ENCODE measurements at places on chromosomes 2 and 18.

GRCh38 chr2:46246790-46247189, 50.4 kb upstream of the EPAS1 start:
- DNase-seq = no peak

GRCh38 chr18:45825258-45826044, at the start of gene SIGLEC15:
TSS of gene SIGLEC15 (plus strand) at chr18:45825675. CDS start at chr18:45825729, 54 bp downstream.
- DNase-seq = no peak

DNA sequence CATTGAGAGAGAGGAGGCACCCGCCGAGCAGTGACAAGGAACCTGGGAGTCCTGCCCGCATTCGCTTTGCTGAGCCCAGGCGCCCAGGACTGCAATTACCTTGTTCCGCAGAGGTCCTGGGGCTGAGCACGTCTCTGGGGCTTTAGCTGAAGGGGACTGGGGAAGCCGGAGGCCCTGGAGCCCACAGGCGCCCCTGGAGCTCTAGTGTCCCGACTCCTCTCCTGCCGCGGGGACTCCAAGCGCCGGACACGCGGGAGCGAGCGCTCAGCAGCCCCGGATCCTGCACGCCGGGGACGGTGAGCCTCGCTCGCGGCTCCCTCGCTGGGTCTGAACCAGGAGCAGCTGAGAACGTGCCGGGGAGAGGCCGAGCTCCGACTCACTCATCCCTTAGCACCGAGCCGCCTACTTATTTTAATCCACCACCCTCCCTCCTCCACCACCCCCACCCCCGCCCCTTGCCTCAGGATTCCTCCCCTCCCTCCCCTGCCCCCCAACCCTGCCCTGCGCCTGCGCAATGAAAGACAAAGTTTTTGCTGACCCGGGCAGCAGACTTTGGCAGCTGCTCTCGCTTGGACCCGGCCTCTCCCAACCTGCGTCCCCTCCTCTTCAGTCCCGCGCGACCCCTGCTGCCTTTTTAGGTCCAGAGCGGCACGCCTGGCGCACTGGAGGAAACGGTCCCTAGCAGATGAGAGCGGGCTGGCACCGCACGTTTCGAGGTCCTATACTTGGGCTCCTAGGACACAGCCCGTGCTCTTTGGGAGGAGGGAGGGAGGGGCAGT, at the start of gene OSR1:
TSS of gene OSR1 (minus strand) at position 382 of the 779 bp plus-strand sequence. CDS start 4,818 bp downstream, outside the sequence.
- peak; percentile 90 for DNase-seq

GRCh38 chr18:13032173-13032572, 41.0 kb downstream of the CEP192 start:
- DNase-seq = no peak

- no peak for DNase-seq
Observed at GRCh38 chr18:48228841-48229240, 180.3 kb downstream of the ZBTB7C start.

GRCh38 chr18:5429681-5430080, 114.1 kb downstream of the EPB41L3 start:
- no peak for DNase-seq

GRCh38 chr2:233145726-233146125, 85.6 kb downstream of the INPP5D start:
- DNase-seq = no peak

- DNase-seq = peak; percentile 60
Observed at GRCh38 chr2:96702098-96702785, 37.6 kb downstream of the LMAN2L start.

- no peak for DNase-seq
Observed at GRCh38 chr2:140158259-140158658, 1378.1 kb upstream of the NXPH2 start.

GRCh38 chr2:7860693-7861092, 821.2 kb upstream of the ID2 start:
- no peak for DNase-seq

- no peak for DNase-seq
Observed at GRCh38 chr18:64219517-64219916, 70.6 kb upstream of the LINC00305 start.

DNA sequence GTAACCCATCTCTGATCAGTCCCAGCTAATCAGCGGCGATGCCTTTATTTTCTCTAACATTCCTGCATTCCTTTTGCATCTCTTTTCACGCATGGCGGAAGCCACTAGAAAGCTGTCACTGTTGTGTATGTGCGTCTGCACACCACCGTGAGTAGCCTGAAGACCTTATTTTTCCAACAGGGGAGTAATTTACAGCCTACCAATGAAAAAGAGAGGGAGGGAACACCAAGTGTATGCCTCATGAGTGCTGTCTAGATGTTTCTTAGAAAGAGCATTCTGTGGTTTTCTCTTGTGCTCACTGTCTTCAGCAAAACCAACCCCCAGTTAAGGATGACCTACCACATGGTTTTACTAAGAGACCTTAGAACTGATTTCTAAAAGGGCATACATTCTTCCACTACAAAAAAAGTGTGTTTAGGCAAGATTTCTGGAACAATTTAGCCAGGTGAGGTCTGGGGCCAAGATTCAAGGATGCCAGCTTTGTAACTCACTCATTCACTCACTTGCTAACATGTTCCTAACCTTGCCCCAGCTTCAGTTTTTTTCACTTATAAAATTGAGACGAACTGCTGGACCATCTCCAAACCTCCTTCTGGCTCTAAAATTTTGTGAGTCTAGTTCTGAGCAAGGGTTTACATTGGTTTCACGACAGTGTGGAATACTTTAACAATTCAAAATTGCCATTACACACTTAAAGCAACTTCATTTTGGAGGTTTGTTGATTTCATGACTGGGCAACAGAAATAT, 51.4 kb downstream of the BCL2 start:
- no peak for DNase-seq

DNA sequence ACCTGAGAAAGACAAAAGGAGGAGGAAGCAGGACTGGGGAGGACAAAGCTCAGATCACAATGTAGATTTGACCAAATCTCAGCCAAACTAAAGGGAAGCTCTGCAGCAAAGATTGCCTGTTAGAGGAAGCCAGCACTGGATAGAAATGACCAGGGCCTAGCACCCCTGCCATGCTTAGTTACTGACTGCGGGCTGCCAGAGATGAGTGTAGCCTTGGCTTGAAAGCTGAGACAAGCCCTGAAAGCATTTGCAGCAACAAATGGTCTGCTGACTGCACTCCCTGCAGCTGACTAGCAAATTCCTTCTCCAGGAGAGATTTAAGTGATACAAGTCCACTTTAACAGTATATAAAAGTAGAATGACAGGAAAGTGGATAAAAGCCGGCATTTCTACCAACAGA, 140.9 kb upstream of the CRIM1 start:
- DNase-seq = no peak

DNA sequence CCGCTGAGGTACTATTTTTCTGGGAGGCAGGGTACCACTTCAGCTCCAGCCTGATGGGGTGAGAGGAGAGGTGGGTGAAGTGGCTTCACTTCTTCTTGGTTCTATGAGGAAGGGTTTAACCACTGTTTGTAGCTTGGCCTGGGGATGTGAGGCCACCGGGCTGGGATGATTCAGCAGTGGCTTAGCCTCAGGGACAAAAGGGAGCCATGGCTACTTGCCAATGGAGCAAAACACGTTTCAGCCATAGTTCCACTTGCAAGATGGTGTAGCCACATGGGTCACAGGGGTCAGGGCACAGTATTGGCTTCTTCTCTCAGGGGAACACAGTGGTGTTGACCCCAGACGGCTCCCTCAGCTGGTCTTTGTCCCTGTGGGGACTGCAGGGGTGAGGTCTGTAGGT, 14.9 kb downstream of the ZDBF2 start:
- DNase-seq = no peak

DNA sequence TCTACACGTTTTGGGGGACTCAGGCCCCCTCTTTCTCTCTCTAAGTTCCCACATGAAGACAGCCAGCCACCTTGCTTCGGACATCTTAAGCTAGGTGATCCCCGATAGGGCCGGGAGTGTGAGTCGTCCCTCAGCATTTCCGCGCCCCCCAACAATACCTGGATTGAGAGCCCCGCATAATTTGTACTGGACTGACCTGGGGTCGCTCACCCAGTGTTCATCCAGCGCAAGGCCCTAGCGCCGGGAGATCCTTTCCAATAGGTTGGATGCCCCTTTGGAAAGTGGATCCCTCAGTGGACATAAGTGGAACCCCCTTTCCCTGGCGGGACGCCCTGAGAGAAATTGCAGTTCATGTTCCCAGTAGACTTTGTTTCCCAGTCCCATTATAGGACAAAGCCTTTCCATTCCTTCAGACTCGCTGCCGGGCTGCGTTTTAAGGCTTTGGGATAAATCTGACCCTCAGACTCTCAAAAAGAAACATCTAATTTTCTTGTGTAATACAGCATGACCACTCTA, 77.8 kb upstream of the KCNH7 start:
- no peak for DNase-seq

- DNase-seq = no peak
Observed at GRCh38 chr2:79910643-79911042, 393.9 kb downstream of the LRRTM1 start.

DNA sequence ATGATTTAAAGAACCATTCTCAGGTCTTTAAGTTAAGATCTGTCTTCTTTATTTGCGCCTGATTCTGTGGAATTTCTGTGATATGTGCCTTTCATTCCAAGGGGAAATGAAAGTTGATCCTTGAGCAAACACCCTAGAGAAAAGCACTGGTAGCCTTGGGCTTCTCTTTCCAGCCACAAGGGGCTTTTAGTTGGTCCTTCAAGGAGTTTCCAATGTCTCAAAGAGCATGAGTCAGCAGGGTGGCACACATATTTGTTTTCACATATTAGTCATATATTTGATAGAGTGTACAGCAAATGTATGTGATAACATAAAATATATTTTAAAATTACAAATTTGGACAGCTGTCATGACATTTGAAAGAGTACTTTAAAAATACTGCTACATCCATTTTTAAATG, 339.5 kb downstream of the TXNL1 start:
- no peak for DNase-seq

DNA sequence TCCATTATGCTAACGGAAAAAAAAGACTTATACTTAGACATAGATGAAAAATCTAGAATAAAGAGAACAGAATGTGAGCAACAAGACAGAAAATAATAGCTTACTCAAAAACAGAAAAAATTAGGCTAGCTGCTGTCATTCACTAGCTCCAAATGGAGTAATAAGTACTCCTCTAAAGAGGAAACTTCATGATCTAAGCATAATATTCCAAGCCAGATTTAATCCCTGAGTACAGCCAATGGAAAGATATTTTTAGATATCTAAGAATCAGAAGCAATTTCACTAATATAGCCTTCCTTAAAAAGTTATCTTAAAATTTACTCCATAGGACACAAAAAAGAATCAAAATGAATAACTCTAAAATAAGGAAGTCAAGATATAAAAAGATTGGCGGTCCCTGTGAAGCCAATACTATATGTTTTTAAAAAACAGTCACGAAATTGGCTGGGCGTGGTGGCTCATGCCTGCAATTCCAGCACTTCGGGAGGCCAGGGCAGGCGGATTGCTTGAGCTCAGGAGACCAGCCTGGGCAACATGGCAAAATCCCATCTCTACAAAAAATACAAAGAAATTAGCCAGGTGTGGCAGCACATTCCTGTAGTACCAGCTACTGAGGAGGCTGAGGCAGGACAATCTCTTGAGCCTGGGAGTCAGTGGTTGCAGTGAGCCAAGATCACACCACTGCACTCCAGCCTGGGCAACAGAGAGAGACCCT, 123.2 kb upstream of the BCL2L11 start:
- DNase-seq = no peak

- no peak for DNase-seq
Observed at GRCh38 chr2:218605432-218605831, 2.3 kb upstream of the PLCD4 start.

GRCh38 chr2:112615051-112615450, 30.6 kb downstream of the CHCHD5 start:
- peak; percentile 30 for DNase-seq

DNA sequence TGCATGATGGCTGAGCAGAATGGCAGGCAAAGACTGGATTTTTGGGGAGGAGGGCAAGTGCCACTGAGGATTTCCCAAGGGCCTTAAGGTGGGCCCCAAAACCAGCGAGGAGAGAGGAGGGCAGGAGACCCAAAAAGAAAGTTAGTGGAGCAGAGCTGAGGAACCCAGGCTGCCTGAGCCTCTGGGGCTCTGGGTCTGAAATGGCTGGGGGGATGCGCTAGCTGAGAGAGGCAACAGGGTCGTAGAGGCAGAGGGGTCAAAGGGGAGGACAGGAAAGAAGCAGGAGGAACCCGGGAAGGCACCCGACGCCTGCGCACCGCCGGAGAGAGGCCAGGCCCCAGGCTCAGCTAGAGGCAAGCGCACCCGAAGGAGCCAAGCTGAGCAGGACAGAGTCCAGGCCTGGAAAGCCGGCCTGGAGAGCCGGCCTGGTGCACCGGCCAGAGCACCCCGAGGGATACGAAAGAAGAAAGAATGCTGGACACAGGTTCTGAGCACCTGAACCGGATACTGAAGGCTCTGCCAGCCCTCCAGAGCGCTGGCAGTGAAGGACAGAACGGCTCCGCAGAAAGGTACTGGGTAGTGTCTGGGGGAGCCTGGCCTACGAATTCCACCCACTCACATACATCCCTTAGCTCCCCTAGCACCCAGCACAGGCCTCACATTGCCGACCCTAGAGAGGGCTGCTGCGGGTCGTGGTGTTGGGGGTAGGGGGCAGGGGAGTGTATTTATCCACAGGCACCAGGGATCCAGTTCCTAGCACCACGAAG, 39.5 kb upstream of the ATP6V1B1 start:
- DNase-seq = no peak

DNA sequence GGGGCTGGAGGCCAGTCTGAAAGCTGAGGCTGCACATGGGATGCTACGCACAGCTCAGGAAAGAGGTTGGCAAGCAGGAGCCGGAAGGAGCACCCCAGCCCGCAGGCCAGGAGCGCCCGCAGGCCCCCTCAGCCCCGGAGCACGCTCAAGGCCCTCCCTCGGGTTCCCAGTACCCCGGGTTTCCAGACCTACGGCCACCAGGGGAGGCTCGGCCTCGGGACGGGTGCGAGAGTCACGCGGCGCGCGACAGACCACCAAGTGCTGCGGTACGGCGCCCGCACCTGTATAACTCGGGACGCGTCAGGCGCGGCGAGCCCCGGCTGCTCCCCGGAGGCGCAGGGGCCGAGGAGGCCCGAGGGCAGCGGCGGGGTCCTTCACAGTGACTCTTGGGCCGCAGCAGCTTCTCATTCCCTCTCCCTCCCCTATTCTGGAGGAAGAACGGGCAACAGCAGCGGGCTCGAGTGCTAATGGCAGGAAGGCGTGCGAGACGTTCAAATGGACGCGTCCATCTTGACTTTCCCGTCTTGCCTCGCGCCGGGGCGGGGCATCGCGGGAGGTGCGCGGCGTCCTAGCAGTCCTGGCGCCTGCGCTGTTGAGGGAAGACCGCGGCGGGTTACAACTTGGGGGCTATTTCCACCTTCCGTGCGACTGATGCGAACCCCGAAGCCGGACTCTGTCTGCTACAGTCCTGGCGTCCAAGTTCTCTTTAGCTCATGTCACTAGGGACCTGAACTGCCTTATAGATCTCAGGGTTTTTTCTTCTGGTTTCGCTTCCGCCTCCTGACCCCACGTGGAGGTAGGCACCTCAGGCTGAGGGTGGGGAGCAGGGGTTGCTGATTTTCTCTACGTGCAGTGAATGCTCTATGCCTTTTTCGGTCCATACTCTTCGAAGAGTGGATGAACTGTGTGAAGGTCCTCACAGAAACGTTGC, at the start of gene ANAPC1:
TSS of gene ANAPC1 (minus strand) at position 533 of the 931 bp plus-strand sequence. CDS start 3,368 bp downstream, outside the sequence.
- DNase-seq = peak; percentile 86

- DNase-seq = no peak
Observed at GRCh38 chr2:24472416-24472815, 18.6 kb upstream of the NCOA1 start.

- no peak for DNase-seq
Observed at GRCh38 chr2:233389601-233390125, 35.4 kb downstream of the DGKD start.

GRCh38 chr18:60064271-60064670, 164.5 kb downstream of the PMAIP1 start:
- DNase-seq = no peak
